ENCODE measurements at places on chromosomes 3 and 15.

- no peak for DNase-seq
Measured at GRCh38 chr3:113630956-113631542, 65.4 kb downstream of the USF3 start.

GRCh38 chr3:79473993-79474392, 293.8 kb downstream of the ROBO1 start:
- no peak for DNase-seq

- DNase-seq: no peak
Measured at GRCh38 chr3:107990926-107991325, 99.9 kb downstream of the CD47 start.

DNA sequence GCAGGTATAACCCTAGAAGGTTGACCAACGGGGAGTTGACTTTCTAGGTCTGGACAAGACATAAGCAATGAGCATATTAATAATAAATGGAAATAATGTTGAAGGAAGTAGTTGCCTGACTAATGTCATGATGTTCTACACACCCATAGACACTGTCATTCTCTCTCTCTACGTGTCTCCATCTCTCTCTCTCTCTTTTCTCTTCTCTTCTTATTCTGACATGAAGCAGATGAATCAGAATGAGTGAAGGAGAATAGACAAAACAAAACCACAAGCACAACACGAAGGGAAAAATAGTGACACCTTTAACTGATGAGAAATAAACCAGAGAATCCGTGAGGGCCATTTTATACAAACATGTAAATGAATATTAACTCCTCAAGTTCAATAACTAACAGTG, 26.7 kb upstream of the CCDC80 start:
- DNase-seq: no peak

- DNase-seq: no peak
Measured at GRCh38 chr3:54836871-54837270, 91.0 kb downstream of the LRTM1 start.

GRCh38 chr3:50825841-50826240, 151.1 kb downstream of the DOCK3 start:
- no peak for DNase-seq

GRCh38 chr3:107578523-107578922, 55.8 kb downstream of the BBX start:
- DNase-seq: no peak
